ENCODE measurements at places on chromosomes 5 and 9.

- DNase-seq, result no peak
These were observed 66.2 kb downstream of the IRX1 start for GRCh38 chr5:3661755-3662296.

DNA sequence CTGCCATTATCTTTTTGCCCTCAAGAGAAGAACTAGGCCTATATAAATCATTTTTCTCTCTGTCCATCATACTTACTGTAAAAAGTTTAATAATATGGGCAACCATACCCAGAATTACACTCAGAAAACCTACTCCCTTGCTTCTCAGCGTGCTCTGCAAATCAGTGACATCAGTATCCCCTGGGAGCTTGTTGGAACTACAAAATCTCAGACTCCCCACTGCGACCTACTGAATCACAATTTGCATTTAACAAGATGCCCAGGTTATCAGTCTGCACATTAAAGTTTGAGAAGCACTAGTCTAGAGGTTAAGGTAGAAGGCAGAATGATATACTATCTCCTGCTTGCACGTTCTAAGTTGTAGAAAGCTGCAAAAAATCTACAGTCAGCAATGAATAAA lies 127.2 kb downstream of the MLLT3 start:
- no peak for DNase-seq

- no peak for DNase-seq
These were observed 469.4 kb downstream of the RASEF start for GRCh38 chr9:82593501-82593900.

- DNase-seq, result no peak
These were observed 239.6 kb downstream of the KDM4C start for GRCh38 chr9:6997330-6997729.

- no peak for DNase-seq
These were observed 340.3 kb downstream of the KCNN2 start for GRCh38 chr5:114702136-114702535.

DNA sequence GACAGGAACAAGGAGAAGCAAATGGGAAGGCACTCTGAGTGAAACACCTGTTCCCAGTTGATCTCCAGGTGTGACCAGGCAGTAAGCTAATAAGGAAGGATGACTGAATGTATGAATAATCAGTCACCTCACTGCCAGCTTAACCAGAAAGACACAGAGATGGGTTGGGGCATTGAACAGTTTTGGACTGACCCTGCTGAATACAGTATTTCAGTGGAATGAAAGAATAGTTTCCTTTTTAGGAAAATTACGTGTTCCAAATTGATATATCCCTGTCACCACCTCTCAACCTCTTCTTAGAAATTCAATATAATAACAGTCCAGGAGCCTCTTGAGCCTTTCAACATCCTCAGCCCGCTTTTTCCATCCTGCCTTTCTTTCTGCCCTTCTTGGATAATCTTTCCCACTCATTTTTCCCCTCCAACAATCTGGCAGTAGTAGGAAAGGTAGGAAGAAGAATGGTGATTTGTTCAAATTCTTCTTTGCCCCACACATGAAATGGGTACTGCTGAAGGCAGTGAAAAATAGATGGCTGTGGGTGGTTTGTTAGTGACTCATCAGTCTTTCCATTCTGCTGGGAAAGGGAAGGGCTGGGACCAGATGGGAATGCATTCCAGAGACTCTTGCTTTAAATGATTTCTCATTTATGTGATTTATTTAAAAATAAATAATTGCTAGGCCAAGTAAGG lies 117.9 kb downstream of the ZSWIM6 start:
- DNase-seq, result no peak

DNA sequence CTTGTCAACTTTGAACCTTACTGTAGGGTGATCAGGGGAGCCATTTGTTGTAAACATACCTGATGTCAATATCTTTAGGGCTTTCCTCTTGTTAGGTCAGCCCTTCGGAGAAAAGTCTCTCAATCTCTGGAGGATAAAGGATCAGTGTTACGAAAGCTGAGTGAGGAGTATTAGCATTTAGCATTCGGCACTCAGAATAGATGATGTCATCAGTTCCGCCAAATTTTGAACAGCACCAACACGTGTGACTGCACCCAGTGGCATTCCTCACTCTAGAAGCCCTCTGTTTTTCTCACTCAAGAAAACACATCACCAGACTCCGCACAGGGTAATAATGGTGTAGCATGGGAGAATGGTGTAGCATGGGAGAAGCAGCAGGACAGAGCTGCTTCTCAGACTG lies 87.8 kb downstream of the RASEF start:
- DNase-seq, result no peak

DNA sequence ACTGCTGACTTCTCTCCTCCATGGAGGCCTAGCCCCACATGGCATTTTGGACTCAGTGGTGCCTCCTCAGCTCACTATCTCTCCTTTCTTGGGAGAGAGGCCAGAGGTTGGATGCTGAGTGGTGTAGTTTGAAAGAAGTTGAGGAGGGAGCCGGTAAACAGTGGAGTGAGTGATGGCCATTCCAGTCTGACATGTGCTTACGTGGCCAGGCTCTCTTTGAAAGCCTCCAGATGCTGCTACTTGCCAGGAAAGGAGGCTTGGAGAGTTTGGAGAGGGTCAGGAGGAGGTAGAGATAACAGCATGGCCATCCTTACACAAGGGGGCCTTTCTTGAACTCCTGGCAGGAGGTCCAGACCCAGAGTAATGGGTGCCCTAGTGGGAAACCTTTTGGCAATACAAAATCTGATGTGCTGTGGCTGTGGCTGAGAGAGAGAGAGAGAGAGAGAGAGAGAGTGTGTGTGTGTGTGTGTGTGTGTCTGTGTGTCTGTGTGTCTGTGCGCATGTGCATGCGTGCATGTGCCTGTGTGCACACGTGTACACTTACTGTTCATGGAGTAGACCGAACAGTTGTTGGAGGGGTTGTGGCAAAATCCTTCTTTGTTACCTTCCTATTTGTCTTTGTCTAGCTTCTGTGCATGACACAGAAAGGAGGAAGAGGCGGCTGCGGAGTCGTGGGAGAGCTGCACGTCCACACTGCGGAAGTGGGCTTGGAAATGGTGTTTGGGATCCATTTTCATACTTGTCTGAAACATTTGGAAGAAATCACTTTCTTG lies 37.8 kb downstream of the RALGPS1 start:
- DNase-seq, result no peak

- no peak for DNase-seq
These were observed 28.4 kb downstream of the VCP start for GRCh38 chr9:35044071-35044470.

DNA sequence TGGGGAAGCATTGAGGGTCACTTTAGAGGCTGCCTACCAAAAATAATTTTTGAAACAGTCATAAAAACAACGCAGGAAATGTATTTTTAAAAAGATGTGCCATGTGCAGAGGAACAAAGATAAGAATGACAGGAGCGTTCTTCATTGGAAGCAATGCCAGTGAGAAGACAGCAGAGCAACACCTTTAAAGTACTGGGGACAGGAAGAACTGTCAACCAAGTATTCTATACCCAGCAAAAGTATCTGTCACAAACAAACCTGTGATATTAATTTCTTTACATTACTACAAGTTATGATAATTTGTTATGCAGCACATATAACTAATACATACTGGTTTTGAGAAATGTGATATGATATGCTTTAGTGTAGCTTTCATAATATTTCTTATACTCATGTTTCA lies 675.6 kb downstream of the IRX1 start:
- no peak for DNase-seq

DNA sequence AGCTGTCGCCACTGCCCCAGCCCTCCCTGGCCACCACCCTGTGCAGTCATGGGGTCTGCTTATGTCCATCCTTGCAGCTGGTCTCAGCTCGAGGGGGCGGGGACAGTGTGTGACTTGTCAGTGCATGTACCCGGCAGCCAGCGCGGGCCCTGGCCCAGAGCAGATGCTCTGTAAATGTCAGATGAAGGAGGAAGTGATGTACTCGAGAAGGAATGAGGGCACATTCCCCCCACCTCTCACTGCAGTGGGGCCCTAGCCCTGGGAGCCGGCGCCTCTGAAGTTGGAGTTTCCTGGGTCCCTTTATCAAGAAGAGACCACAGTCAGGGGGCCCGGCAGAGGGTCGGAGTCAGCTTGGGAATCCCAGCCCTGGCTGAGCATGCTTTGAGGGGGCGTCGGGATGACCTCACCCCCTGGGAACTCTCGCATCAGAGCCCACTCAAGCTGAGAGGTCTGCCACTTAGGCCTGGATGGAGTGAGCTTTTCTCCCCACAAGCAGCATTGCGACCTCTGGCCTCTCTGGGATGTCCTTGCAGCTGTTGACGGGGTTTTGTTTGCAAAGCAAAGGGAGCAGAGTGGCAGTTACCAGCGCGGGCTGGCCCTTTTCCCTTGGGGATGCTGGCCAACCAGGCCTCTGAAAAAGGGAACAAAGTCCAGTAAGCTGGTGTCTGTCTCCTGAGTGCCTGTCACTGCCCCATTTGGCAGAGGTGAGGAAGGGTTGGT lies 19.0 kb downstream of the NEURL1B start:
- peak; percentile 65 for DNase-seq

DNA sequence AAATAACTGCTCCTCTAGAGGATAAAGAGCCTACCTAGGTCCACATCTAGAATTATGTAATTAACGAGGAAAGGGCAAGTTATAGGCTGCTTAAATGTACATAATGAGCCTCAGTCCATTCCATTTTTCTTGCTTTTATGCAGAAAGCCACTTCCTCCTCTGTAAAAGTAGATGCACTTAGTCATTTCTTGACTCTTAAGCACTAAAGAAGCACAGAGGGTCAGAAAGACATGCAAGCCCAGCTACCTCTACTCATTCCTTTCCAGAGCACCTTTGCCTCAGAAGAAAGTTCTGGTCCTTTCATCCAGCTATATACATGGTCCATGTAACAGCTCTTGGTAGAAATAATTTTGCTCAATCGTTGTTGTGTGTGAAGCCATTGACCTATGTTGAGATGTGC lies 308.0 kb upstream of the NREP start:
- DNase-seq, result no peak

DNA sequence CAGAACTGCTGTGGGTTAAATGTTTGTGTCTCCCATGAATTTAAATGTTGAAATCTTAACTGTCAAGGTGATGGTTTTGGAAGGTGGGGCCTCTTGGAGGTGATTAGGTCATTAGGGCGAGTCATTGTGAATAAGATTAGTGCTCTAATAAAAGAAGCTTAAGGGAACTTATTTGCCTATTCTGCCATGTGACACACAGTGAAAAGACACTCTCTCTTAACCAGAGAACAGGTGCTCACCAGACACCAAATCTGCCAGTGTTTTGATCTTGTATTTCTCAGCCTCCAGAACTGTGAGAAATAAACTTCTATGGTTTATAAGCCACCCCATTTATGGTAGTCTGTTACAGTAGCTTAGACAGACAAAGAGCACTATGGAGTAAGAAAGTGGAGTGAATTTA lies 117.9 kb upstream of the SV2C start:
- no peak for DNase-seq

- no peak for DNase-seq
These were observed 186.5 kb downstream of the ERCC6L2 start for GRCh38 chr9:96062031-96062430.

- no peak for DNase-seq
These were observed 26.9 kb downstream of the MRPS30 start for GRCh38 chr5:44835693-44836092.

GRCh38 chr5:129747572-129748407 lies at the start of gene MINAR2:
TSS of gene MINAR2 (plus strand) at chr5:129748094. CDS start at chr5:129748191, 97 bp downstream.
- DNase-seq, result no peak

GRCh38 chr9:15755660-15756059 lies 202.8 kb downstream of the CCDC171 start:
- no peak for DNase-seq

- DNase-seq, result no peak
These were observed 110.0 kb downstream of the PAX5 start for GRCh38 chr9:36924071-36924470.

- no peak for DNase-seq
These were observed 758.6 kb upstream of the DMAC1 start for GRCh38 chr9:8558176-8558575.

- no peak for DNase-seq
These were observed 135.7 kb downstream of the MLLT3 start for GRCh38 chr9:20486552-20486951.

- DNase-seq, result no peak
These were observed 32.0 kb upstream of the DHFR start for GRCh38 chr5:80686757-80687156.

DNA sequence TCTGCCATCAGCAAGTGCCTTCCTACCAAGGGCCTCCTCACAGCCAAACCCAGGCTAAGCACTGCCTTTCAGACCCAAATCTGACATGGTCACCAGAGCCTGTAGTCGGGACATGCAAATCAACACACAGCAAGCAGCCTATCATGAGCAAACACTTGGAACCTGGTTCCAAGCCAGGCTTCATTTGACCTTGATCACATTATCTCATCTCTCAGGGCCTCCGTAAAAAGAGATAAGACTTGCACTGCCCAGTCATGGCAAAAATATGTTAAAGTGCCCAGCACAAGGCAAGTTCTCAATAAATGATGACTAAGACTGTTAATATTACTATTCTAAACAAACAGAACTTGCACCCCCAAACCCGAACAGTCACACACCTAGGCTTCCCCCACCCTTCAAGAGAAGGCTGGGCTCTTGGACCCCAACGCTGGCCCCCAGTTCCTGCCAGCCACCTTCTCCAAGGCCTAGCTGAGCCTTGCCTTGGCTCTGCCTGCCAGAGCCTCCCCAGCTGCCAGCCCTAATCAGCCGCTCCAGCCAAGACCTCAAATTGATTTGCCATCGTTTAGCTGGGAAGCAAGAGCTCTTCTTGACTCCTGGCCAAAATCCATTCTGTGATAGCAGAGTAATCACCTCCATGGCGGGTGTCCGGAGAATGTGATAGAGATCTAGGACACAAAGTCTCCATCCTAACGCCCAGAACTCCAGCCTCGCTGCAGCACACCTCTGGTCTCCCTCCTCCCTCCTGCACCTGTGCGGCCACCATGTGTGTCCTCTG lies 18.7 kb downstream of the CPLX2 start:
- DNase-seq, result no peak

- DNase-seq, result no peak
These were observed at the start of gene RNF38 for GRCh38 chr9:36399980-36400331. TSS of gene RNF38 (minus strand) at chr9:36400269. CDS start at chr9:36400108, 161 bp downstream.

Measured in neural crest cell (in vitro differentiated cells).